Gastrocnemius medialis (tissue), 4 donors: ENCODE measurements at places on chromosomes 5 and 9. TPM values are rescaled to one million over a fixed set of nuclear protein-coding genes. Genes with fewer than 3 reads are reported as not detected.

- H3K4me3 ChIP-seq: no peak overlapping the region
- no peaks in the 10 kb centered on the region for H3K4me1 ChIP-seq
- H3K27ac ChIP-seq: no peak overlapping the region
- peaks cover 23% of the 10 kb centered on the region for H3K27me3 ChIP-seq
- no peaks in the 10 kb centered on the region for H3K36me3 ChIP-seq
These were observed 34.6 kb upstream of the PTCH1 start for GRCh38 chr9:95551406-95551805.

GRCh38 chr5:151570058-151570457 lies 21.1 kb downstream of the FAT2 start:
- H3K36me3 ChIP-seq: no peaks in the 10 kb centered on the region
- H3K27ac ChIP-seq: no peak overlapping the region
- H3K4me3 ChIP-seq: no peak overlapping the region
- DNase-seq: no peak
- H3K27me3 ChIP-seq: no peaks in the 10 kb centered on the region

ZNF354C gene
- total RNA-seq: 2.9 TPM

DNA sequence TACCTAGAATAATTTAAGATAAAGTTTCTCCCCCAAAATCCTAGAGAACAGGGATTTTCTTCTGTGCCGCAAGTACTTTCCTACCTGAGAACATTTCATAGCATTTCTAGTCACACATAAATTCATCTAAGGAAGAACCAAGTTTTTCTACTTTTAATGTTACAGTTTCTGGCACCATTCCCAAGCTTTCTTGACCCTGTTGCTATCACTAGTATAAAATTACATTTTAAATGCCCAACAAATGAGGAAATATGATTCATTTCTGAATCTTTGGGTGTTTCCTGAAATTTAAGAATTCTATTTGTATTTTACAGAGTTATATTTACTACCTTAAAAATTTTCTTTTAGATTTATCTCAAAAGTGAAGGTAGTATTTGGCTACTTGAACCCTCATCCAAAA lies 137.8 kb downstream of the LPAR1 start:
- H3K27me3 ChIP-seq: no peaks in the 10 kb centered on the region
- H3K4me1 ChIP-seq: no peaks in the 10 kb centered on the region
- no peaks in the 10 kb centered on the region for H3K36me3 ChIP-seq
- no peak overlapping the region for H3K4me3 ChIP-seq
- no peak overlapping the region for H3K27ac ChIP-seq

DNA sequence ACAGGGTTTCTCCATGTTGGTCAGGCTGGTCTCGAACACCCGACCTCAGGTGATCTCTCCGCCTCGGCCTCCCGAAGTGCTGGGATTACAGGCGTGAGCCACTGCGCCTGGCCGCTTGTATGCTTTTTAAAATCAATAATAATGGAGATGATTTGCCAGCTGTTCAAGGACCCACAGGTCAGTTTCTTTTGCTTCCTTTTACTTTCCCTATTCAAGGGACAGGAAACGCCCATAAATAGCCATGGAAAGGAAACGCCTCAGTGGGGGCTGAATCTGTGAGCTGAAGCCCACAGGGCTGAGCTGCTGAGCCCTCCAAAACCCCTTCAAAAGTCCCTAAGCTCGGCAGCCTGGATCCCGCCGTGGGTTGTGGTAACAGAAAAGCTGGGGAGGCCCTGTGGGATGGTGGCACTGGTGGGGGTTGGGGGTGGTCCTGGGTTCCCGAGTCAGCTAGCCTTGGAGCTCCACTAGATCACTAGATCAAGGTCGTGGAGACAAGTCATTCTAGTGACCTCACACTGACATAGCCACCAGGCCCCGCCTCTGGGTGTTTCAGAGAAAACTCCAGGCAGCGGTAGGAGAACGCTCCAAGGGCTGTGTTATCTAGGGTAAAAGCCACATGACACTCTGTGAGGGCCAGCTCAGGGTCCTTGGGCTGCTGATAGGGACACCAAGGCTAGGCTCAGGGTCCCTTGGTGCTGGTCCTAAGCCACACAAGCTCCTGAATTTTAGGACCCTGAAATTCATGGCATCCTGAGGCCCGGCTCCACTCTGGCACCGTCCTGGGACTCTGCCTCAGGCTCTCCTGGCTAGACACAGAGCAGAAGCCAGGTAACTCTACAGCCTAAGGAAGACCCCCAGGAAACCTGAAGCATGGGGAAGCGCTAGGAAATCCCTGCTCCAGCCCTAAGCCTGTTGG lies 18.0 kb upstream of the DUSP1 start:
- peak; percentile 72 for DNase-seq
- peaks cover 62% of the 10 kb centered on the region for H3K4me1 ChIP-seq
- H3K4me3 ChIP-seq: no peak overlapping the region

ROR2 gene
- 0.46 TPM for total RNA-seq

GRCh38 chr5:79924936-79925893 lies 65.8 kb downstream of the MTX3 start:
- H3K27ac ChIP-seq: no peak overlapping the region
- DNase-seq: no peak
- no peaks in the 10 kb centered on the region for H3K27me3 ChIP-seq
- H3K4me3 ChIP-seq: no peak overlapping the region
- no peaks in the 10 kb centered on the region for H3K4me1 ChIP-seq

DNA sequence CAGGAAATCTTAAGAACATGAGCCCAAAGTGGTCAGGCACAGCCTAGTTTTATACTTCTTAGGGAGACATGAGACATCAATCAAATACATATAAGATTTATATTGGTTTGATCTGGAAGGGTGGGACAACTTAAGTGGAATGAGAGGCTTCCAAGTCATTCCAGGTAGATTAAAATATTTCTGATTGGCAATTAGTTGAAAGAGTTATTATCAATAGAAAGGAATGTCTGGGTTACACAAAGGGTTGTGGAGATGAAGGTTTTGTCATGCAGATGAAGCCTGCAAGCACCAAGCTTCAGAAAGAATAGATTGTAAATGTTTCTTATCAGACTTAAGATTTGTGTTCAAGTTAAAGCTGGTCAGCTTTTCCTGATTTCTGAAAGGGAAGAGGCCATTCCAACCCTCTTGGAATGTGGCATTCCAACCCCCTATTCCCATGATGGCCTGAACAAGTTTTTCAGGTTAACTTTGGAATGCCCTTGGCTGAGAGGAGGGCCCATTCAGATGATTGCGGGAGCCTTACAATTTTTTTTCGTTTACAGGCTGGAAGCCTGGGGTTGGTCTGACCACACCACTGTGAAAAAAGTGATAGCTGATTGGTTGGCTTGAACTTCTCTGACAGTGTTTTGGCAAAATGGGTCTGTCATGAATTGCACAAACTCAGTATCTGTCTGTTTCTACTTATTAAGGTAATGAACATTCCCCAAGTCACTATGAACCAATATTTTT lies 245.6 kb upstream of the RAI14 start:
- no peaks in the 10 kb centered on the region for H3K27me3 ChIP-seq
- H3K36me3 ChIP-seq: no peaks in the 10 kb centered on the region
- DNase-seq: no peak
- no peak overlapping the region for H3K4me3 ChIP-seq

C5 gene
- total RNA-seq: 1.2 TPM

PLEKHG4B gene
- total RNA-seq: not detected

C5orf63 gene
- total RNA-seq: 2.1 TPM

DNA sequence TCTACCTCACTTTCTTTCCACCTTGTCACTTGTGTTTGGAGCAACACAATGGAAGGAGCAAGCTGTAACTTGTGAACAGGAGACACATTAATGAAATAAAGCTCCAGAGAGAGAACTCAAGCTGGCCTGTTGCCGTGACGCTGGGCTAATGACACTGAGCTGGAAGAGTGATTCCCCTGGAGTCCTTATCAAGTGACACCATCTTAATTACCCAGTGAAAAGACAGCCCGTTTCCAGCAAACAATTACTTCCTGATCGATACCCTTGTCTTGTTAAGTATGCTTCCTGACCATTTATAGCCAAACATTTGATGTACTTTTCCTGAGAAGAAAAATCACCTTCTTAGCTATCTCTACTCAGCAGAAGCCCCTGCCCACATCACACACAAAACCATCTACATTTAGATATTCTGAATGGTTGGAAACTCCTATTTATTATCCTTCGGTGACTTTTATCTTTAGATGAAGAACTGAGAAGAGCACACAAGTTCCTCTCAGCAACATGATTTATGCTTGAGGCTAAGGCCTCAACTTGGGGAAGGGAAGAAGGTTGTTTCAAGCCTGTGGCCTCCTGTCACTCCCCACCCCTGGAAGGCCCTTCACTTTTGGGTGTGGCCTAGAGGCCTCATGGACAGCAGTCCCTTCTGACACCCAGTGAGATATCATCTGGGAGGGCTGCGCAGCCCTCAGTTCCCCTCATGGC lies 34.1 kb downstream of the CRHBP start:
- H3K27me3 ChIP-seq: no peaks in the 10 kb centered on the region
- H3K27ac ChIP-seq: no peak overlapping the region
- no peaks in the 10 kb centered on the region for H3K36me3 ChIP-seq
- no peaks in the 10 kb centered on the region for H3K4me1 ChIP-seq
- H3K4me3 ChIP-seq: no peak overlapping the region

DNA sequence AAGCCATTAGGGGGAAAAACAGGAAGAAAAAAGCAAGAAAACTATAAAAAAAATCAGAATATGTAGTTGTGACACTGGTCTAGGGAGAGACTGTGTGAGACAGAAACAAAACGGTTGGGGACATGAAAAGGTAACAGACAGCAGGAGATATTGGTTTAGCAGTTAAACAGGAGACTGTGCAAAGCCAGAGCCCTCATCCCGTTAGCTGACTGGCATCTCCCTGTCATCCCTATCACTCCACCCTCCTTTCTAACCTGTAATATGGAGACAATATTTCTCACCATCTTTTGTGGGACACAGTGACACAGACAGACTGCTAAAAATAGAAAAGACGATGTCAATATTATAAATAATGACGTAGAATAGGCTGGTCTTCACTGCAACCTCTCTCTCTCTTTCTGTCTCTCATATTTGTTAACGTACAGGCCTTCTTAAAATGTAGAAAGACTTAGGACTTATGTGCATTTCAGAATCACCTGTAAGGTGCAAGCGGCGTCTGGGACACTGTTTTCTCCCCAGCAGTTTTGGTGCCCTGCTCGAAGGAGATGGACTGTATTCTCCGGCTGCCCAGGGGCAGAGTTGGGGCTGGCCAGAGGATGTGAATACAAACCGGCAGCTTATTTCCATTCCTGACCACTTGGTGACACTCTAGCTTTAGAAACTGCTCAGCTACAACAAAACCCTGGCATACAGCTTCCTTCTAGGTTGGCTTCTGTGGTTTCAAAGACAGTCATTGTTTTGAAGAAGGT lies 190.6 kb downstream of the MAT2B start:
- no peaks in the 10 kb centered on the region for H3K36me3 ChIP-seq
- no peak for DNase-seq
- H3K4me3 ChIP-seq: no peak overlapping the region
- H3K27me3 ChIP-seq: no peaks in the 10 kb centered on the region
- no peak overlapping the region for H3K27ac ChIP-seq

C1QTNF3 gene
- 1.00 TPM for total RNA-seq

DNA sequence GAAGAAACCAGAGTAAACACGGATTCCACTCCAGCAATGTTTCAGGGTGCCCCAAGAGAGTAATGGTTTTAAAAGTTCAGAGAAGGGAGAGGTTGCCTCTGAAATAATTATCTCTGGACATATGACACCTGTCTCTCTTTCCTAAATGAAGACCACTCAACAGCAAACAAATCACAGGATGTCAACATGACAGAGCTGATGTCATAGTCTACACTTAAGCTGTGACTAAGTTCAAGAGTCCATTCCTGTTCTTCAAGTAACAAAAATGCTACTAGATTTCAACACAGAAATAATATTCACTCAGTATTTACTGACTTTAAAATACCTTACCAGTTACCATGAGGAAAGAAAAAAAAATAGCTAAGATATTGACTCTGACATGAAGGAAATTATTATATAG lies 44.7 kb upstream of the SLC30A5 start:
- DNase-seq: no peak
- no peak overlapping the region for H3K27ac ChIP-seq
- H3K36me3 ChIP-seq: no peaks in the 10 kb centered on the region
- H3K4me3 ChIP-seq: no peak overlapping the region
- H3K4me1 ChIP-seq: no peaks in the 10 kb centered on the region

IFNB1 gene
- total RNA-seq: not detected

GRCh38 chr9:125679597-125680189 lies 27.3 kb downstream of the MAPKAP1 start:
- DNase-seq: no peak
- no peak overlapping the region for H3K27ac ChIP-seq
- no peaks in the 10 kb centered on the region for H3K27me3 ChIP-seq
- H3K4me3 ChIP-seq: no peak overlapping the region

GRCh38 chr5:146111409-146111808 lies 6.0 kb upstream of the PLAC8L1 start:
- H3K4me3 ChIP-seq: no peak overlapping the region
- H3K4me1 ChIP-seq: no peaks in the 10 kb centered on the region
- peaks cover 27% of the 10 kb centered on the region for H3K36me3 ChIP-seq
- H3K27me3 ChIP-seq: no peaks in the 10 kb centered on the region

DNA sequence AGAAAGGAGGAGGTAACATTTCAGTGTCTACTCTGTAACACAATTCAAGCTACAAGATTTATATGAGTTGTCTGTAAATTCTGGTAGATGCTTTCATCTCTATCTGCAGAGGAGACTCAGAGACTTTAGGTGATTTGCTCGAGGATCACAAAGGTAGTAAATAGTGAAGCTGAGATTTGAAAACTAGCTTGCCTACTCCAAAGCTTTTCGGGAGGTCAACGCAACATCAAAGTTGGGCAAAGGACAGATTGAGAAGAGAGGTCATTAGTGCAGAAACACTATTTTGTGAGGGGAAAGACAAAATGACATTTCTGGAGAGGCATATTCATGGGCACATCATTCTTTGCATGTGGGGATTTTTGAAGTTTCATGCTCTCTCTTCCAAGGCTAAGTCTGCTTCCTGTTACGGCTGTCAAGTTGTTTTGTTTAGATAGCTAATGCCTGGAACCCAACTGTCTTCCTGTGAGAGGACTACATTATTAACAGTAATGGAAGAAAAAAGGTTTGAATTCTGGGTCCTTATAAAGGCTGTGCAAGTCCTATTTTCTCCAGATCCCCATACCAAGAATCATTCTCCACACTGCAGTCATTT lies 413.5 kb upstream of the ZNF462 start:
- H3K4me3 ChIP-seq: no peak overlapping the region
- no peak for DNase-seq
- no peaks in the 10 kb centered on the region for H3K36me3 ChIP-seq
- peaks cover 19% of the 10 kb centered on the region for H3K4me1 ChIP-seq

IL11RA gene
- total RNA-seq: 14.5 TPM

SPAG8 gene
- 0.61 TPM for total RNA-seq

DNA sequence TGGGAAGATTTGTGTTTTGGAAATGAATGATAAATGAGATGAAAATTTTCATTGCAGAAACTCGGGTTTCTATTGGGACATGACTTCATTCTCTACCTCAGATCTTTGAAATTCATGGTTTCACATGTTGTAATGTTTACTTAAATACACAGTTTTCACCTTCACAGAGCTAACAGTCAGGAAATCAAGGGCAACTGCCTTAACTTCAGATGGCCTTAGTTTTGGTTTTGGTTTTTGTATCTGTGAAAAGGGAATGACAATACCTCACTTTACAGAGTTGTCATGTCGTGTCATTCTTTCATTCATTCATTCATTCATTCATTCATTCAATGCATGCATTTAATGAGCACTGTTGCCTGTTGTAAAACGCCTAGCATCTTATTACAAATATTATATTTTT lies 41.9 kb downstream of the NIM1K start:
- H3K4me3 ChIP-seq: no peak overlapping the region
- H3K4me1 ChIP-seq: no peaks in the 10 kb centered on the region
- no peak for DNase-seq
- H3K27me3 ChIP-seq: no peaks in the 10 kb centered on the region
- H3K36me3 ChIP-seq: no peaks in the 10 kb centered on the region
